Body of pancreas (tissue), 4 donors: ENCODE measurements at places on chromosomes 2 and 18. TPM values are rescaled to one million over a fixed set of nuclear protein-coding genes. Genes with fewer than 3 reads are reported as not detected.
A peak's percentile ranks its signal among the peaks of the same experiment; 100 is the strongest.

- peak; percentile 64 for DNase-seq
Observed at GRCh38 chr2:219684721-219685689, 57.6 kb downstream of the SLC4A3 start.

GPR45 gene
- not detected for total RNA-seq

DNA sequence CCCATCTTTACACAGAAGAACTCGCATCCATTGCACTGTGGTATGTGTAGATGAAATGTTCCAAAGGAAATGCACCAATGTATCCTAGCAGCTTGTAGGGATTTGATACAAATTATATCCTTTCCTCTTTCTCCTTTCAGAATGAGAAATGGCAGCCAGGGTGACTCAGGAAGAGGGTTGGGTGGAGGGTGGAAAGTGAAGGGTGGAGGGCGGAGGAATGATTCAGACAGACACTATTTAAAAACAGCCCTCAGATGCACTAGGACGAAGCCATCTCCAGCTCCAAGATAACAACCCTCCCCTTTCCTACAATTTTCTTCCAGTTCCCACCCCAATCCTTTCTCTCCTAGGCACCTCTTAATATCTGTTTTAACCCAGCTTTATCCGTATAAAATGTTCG is 96.2 kb upstream of the STK39 start:
- no peak for DNase-seq

RAPGEF4 gene
- total RNA-seq, result 4.7 TPM

DNA sequence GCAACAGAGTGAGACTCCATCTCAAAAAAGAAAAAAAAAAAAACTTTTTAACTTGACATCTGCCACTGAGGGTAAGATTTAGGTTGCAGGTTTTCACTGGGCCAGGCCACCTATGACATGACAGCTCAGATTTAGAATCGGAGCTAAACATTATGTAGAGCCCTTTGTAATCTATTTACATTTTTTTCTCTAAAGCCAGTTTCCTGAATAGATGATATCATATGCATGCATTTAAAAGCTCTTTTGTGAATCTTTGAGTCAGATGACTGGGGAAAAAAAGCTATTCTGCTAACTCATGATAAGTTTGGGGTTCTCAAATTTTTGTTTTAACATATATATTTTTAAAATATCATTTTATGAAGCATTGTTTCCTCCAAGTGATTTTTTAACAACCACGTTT is 21.3 kb downstream of the PRKAG3 start:
- no peak for DNase-seq

DNA sequence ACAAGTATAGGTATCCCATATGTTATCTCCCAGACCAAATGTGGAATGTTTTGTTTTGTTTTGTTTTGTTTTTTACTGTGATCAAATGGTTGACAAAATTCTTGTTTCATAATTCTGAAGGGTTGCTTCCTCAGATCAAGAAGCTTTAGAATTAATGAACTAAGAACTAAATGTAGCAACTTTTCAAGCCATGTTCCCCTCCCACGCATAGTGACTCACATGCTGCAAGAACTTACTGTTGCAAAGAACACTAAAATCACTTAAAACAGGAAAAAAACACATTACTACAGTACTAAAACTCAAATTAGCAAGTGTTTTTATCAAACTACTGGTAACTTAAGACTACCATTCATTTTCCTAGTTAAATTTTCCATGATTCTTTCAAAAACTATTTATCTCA is 30.6 kb downstream of the HNRNPLL start:
- no peak for DNase-seq

HOXD9 gene
- total RNA-seq, result 0.33 TPM

- no peak for DNase-seq
Observed at GRCh38 chr2:38138996-38139395, 63.0 kb upstream of the CYP1B1 start.

DNA sequence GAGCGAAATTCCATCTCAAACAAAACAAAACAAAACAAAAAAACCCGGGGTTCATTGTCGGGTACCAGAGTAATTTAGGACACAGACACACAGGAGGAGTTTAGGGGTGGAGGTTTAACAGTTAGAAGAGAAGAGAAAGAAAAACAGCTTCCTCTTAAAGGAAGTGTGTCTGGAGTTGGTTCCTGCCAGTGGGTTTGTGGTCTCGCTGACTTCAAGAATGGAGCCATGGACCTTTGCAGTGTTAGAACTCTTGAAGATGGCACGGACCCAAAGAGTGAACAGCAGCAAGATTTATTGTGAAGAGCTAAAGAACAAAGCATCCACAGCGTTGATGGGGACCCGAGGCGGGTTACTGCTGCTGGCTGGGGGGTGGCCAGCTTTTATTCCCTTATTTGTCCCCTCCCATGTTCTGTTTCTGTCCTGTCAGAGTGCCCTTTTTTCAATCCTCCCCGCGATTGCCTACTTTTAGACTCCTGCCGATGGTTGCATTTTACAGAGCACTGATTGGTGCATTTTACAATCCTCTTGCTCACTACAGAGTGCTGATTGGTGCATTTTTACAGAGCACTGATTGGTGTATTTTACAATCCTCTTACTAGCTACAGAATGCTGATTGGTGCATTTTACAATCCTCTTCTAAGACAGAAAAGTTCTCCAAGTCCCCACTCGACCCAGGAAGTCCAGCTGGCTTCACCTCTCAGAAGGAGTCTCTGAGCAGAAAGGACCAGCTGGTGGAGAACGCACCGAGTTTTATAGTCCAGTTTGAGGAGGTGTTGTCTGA is 28.7 kb upstream of the ATP8B1 start:
- no peak for DNase-seq

DNA sequence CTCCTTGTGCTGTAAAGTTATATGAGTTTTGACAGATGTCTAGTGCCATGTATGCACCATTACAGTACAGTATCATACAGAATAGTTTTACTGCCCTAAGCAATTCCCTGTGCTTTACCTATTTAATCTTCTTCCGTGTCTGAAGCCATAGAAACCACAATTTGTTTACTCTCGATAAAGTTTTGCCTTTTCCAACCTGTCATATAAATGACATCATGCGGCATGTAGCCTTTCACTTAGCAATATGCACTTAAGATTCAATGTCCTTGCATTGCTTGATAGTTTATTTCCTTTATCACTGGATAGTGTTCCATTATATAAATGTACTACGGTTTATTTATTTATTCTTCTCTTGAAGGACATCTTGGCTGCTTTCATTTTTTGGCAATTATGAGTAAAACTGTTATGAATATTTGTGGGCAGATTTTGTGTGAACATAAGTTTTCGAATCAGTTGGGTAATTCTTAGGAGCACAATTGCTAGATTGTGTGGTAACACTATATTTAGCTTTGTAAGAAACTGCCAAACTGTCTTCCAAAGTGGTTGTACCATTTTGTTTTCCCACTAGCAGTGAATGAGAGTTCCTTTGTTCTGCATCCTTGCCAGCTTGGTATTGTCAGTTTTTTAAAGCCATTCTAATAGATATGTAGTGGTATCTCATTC is 136.8 kb upstream of the MAP3K20 start:
- no peak for DNase-seq

MEP1B gene
- not detected for total RNA-seq

ACP1 gene
- 74.2 TPM for total RNA-seq
